OCI-M1 (cell line): ENCODE measurements at places on chromosomes 6 and 20.
A peak's percentile ranks its signal among the peaks of the same experiment; 100 is the strongest.

DNA sequence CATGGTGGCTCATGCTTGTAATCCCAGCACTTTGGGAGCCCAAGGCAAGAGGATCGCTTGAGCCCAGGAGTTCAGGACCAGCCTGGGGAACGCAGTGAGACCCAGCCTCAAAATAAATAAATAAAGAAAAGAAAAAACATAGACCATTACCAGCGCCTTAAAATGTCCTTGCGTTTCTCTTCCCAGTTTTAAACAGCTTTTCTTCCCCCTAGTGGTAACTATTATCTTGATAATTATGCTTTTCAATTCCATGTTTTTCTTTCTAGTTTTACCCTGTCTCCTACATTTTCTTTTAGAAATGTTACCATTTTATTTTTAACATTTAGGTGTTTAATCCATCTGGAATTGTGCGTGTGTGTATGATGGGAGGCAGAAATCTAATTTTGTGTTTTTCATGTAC is 24.4 kb downstream of the DNAH8 start:
- peak; percentile 33 for DNase-seq

GRCh38 chr6:126516411-126516810 is 176.5 kb downstream of the CENPW start:
- DNase-seq: no peak

GRCh38 chr6:132400883-132401617 is at the start of gene MOXD1:
Gene MOXD1 (minus strand): TSS chr6:132401475. CDS start chr6:132401426, 49 bp downstream.
- DNase-seq: no peak

- no peak for DNase-seq
Measured at GRCh38 chr20:29687438-29687837, 1570.0 kb upstream of the DEFB115 start.

DNA sequence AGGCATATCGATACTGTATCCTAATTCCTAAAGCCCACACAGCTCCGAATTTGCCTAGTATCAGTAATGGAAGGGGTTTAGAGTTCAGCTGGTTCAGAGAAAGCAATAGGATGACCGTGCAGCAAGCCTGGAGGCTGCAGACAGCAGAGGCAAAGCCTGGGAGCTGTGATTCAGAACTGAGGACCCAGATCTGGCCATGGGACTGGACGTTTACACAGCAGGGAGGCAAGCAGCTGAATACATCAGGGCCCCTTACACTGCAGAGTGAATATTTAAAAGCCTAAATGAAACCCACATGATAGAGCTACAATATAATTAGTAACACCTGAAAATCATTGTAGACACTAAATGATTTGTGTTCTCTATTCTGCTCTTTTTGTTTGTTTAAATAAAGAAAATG is 38.0 kb downstream of the ELOVL2 start:
- no peak for DNase-seq

DNA sequence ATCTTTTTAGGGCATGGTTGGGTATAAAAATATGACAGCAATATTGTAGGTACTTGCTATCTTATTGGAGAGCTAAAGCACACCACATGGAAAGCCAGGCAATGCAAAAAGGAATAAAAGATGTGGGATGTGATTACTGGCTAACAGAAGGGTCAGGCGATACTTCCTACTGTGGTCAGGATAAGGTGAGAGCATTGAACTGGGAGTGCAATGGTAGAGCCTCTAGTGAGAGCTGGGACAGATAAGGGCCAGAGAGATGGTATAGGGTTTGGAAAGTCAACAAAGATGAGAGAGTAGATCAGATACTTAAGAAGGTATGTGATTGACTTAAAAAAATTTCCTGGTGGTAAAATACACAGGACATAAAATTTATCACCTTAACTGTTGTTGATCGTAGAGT is 160.7 kb upstream of the MAN1A1 start:
- no peak for DNase-seq

GRCh38 chr6:42307141-42307470 is 89.4 kb upstream of the MRPS10 start:
- no peak for DNase-seq

- peak; percentile 61 for DNase-seq
Measured at GRCh38 chr6:49668083-49668511, 31.5 kb upstream of the RHAG start.

DNA sequence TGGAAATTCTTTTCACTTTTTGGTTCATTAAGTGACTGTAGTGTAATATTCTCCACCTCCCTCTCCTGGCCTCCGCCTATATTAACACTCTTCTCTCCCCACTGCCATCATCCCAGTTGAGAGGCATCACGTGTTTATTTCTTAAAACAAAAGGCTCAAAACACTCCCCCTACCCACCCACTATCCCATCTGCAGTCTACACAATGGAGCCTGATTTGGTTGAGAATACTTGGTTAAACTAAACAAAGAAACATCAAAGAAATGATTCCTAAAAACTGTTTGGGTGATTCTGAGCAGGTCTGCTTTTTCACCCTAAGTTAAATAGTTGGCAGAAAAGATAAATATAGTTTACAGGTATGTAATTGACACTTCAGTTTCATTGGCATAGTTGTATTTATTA is 5.9 kb downstream of the TFAP2B start:
- no peak for DNase-seq

- DNase-seq: no peak
Measured at GRCh38 chr20:17381724-17382123, 149.5 kb downstream of the BFSP1 start.

DNA sequence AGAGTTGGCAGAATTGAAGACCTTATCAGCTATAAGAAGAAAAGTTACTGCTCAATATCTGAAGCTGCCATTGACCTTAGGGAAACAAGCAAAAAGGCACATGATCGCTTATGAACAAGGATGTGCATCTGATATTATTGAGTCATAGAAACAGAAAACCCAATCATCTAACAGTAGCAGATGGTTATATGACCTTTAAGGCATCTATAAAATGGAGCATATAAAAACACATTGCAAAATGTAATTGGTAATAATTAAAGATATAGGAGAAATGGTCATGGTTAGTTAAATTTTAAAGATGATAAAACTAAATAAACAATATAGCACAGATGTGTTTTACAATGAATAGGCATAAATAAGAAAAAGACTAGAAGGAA is 260.1 kb upstream of the TAB2 start:
- no peak for DNase-seq

DNA sequence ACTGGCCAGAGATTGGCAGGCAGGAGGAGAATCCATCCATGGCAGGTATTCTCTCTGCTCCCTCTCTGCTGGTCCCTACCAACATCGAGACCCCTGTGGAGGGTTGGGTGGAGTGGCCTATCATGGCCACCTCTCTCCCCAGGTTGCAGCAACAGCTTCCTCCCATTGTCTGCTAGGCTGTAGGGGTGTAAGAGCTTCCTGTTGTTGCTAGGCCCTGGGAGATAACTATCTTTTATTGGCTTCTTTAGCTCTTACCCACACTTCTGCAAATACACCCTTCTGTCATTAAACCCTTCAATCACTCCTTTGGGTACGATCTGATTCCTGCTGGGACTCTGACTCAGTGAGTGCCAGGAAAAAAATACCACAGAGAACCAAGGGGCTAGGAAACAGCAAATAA is 66.6 kb upstream of the FAM184A start:
- DNase-seq: peak; percentile 68

DNA sequence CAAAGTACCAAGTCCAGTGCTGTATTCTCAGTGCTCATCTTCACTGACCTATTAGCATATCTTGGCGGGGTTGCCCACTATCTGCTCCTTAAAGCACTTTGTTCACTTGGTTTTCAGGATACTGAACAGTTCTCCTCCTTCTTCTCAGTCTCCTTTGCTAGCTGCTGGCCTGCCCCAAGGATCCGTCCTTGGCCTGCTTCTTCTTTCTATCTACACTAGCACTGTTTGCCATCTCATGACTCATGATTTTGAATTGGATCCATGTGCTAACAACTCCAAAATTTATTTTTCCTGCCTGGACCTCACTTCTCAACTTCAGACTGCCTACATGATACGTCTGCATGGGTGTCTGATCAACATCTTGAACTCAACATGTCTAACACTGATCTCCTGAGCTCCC is 15.5 kb downstream of the TPD52L1 start:
- DNase-seq: no peak

DNA sequence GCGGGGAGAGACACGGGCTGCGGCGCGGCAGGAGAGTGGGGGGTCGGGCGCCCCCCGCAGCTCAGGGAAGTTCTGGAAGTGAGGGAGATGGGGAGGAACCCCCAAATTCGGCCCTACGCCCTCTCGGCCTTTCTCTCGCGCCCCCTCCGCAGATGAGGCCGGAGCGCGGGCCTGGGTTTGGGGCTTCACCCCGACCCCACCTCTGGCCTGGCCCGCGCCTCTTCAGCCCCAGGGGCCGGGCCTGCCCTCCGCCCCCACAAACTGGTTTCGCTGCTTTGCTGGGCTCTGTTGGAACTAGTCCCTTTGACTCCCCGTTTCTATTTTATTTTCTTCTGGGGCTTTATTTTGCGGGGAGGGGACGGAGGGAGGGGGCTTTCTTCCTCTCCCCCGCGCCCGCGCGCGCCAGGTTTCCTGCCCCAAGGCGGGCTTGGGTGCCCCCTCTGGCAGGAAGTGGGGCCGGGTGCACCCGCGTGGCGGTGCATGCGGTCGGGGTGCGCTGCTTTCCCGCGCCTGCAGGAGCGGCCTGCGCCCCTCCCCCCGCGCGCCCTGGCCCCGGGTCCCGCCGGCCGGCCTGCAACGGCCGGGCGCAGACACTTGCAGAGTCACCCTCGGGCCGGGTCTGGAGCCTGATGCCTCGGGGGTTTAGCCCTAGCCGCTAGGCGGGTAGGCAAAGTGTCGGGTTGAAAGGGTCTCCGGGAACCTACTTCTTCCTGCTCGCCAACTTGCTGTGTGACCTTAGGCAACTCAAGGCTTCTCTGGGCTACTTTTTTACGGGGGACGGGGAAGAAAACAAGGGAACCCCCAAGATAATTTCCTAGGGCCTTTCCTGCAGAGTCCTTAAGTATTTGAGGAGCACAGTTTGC is 1.3 kb downstream of the HMGA1 start:
- DNase-seq: peak; percentile 84

- DNase-seq: no peak
Measured at GRCh38 chr20:8777911-8778310, 291.0 kb upstream of the PLCB4 start.

DNA sequence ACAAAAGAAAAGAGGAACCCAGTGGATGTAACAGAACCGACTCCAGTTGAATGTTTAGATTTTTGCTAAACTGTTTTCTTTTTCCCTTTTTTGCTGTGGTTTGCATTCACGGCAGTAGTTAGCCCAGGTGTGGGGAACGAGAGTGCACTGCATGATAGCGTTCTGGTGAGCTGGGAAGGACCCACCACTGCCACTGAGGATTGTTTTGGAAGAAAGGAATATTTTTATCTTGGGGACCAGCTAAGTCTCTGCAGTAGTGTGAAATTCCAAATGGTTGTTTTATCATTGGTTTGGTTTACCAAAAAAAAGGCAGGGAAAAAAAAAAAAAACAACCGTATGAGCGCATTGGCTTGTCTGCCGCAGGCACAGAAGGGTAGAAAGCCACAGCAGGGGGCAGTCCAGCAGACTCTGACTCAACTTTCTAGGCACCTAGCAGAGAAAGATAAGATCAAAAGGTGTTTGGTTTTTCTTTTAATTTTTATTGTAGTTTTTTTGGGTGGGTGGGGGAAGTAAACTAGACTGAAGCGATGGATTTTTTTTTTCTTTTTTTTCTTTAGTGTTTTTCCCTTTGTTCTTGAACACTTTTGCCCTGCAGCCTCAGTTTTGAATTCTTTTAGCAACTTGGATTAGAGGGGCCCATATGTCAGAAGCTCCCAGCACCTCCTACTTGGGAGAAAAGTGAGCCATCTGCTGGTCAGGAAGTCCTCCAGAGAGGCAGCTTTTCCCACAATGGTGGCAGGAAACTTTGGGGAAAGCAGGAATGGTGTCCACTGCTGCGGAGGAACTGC is 13.5 kb upstream of the RAB5IF start:
- DNase-seq: peak; percentile 33

DNA sequence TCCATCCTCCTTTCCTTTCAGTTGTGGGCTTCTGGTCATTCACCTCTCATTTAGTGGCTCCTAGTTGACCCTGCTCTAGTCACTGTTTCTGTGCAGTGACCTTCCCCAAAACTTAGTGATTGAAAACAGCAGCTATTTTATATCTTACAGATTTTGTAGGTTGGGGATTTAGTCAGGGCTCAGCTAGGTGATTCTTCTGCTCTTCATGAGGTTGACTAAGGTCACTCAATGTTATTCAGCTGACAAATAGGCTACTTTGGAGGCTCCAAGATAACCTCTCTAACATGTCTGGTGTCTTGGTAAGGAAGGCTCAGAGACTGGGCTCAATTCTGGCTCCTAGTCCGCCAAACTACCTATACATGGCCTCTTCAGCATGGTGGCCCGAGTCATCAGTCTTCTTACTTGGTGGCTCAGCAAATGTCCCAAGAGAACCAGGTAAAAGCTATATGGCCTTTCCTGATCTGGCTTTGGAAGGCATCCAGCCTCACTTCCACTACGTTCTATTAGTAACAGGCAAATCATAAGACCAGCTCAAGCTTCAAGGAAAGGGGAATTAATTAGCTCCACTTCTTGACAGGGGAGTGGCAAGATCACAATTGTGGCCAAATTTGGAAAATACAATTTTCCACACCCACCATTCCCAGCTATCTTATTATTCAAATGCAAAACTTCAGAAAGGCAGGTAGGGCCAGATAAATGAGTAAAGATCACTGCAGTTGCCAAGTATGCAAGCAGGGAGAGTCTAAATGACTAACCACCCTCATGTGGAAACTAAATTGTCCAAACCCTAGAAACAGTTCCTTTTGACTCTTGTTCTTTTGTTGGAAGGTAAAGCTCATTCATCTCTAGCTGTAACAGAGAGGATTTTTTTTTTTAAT is 50.5 kb upstream of the LTV1 start:
- no peak for DNase-seq

DNA sequence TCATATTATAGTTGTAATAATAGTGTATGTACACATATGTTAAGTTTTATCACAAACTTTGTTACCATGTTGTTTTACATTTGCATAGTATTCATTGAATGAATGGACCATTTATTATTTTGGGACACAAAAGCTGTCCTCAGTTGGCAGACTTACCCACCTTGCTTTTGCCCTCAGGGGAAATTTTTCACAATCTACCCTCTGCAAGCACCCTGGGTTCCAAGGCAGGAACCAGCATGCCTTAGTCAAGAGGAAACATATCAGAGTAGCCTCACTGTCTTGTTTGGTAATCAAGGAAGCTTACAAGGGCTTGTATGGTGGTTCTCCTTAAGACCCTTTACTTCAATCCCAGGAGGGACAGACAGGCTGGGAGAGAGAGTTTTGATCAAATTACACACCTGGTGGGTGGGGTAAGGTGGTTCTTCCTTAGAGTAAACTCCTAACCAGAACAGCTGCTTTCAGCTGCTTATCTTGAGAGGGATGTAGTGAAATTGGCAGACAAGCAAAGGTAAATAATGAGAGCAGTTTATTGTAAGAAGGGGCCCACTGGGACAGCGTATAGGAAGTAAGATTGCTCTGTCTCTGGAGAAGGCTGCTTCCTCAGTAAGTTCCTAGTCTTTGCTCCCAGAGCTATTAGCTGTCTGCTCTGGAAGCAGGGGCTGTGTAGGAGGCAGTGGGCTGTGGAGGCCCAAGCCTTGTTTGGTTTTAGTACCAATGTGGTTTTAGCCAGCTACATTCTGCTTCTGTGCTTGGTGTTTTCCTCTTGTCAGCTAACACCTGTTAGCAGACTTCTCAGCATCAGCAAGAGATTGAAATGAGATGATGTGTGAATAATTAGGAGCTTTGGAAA is 31.1 kb downstream of the BRPF3 start:
- no peak for DNase-seq

GRCh38 chr20:46631874-46632446 is 19.3 kb downstream of the SLC13A3 start:
- DNase-seq: no peak
